ENCODE measurements at places on chromosomes 16 and 17.

DNA sequence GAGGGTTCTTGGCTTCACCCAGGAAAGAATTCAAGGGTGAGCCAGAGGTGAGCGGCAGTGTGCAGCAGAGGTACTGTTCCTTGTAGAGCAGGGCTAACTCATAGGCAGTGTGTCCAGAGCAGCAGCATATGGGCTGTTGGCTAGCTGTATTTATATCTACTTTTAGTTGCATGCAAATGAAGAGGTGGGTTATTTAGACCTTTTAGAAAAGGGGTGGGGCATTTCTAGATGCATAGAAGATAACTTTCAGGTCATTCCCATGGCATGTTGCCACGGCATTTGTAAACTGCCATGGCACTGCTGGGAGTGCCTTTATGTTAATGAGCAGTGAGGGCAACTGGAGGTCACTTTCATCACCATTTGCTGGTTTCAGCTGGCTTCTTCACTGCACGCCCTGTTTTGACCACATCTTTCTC, 141.0 kb downstream of the STX8 start:
- DNase-seq = peak; percentile 24

GRCh38 chr17:35804658-35805192, 4.6 kb upstream of the TAF15 start:
- DNase-seq = peak; percentile 69

DNA sequence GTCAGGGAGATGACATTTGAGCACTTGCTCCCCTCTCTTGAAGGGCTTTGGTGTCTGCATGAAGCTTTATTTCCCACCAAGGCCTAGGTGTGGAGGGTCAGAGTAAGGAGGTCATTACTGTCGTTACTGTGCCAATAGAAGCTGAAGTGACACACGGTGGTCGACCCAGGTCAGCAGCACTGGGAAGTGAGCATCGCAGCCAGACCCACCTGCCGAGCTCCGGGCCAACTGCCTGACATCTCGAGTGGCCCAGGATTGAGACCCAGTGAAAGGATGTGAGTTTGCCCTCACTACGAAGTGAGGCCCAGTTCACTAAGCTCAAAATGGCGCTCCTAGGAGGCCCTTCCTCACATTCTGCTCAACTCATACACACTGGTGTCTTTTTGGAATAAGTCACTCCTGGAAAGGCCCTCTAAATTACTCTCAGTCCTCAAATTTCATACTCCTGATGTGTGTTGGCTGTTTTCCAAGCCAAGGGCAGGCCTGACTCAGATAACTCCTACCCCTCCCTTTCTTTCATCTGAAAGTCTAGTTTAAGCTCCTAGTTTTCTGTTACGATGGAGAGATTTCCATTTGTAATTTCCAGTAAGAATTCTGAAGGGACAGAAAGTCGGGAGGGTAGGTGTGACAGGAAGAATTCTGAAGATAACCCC, 200.4 kb downstream of the LGALS9B start:
- no peak for DNase-seq

DNA sequence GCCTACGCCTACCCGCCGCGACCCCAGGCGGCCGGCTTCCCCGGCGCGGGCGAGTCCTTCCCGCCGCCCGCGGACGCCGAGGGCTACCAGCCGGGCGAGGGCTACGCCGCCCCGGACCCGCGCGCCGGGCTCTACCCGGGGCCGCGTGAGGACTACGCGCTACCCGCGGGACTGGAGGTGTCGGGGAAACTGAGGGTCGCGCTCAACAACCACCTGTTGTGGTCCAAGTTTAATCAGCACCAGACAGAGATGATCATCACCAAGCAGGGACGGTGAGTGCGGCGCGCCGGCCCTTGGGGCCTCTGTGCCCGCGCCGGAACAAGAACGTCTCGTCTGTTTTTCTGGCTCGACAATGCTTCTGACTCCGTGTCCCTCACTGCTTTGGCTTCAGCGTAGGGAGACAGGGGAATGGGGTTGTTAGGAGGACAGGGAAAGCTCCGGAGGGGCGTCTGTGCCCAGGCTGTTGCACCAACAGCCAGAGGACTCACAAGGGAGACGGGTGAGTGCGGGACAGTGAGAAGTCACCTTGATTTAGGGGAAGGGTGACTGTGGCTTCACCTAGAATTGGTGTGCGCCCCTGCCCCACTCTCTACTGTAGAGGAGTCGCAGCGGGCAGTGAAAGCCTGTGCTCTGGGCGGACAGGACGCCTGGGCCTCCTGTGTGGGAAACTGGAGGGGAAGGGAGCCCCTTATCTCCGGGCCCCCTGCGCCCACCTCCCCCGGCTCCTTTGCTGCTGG, 806 bp downstream of the TBX21 start:
- peak; percentile 61 for DNase-seq

- DNase-seq = no peak
These were observed 10.0 kb upstream of the CLUH start for GRCh38 chr17:2721603-2722002.
